ENCODE measurements at places on chromosomes 7 and 10. TPM values are rescaled to one million over a fixed set of nuclear protein-coding genes. Genes with fewer than 3 reads are reported as not detected.

KNDC1 gene
- 0.39 TPM for polyA plus RNA-seq

ADRA2A gene
- 0.08 TPM for polyA plus RNA-seq

HABP2 gene
- not detected for polyA plus RNA-seq

GHRHR gene
- not detected for polyA plus RNA-seq

TMEM213 gene
- not detected for polyA plus RNA-seq

LIPN gene
- not detected for polyA plus RNA-seq

HOXA5 gene
- 3.5 TPM for polyA plus RNA-seq

TMEM273 gene
- 3.8 TPM for polyA plus RNA-seq

SHTN1 gene
- polyA plus RNA-seq = 6.1 TPM

CSTF2T gene
- polyA plus RNA-seq = 7.3 TPM

CCSER2 gene
- 10.0 TPM for polyA plus RNA-seq

ATP6V0A4 gene
- 4.4 TPM for polyA plus RNA-seq

C10orf53 gene
- not detected for polyA plus RNA-seq

STAG3 gene
- 0.73 TPM for polyA plus RNA-seq

MYO1G gene
- polyA plus RNA-seq = 2.2 TPM

KLF14 gene
- polyA plus RNA-seq = not detected

ZNF438 gene
- polyA plus RNA-seq = 3.0 TPM

HOXA6 gene
- polyA plus RNA-seq = 0.69 TPM

Measured in esophagus (tissue), 2 donors.